ENCODE measurements at places on chromosomes 5 and 9.

DNA sequence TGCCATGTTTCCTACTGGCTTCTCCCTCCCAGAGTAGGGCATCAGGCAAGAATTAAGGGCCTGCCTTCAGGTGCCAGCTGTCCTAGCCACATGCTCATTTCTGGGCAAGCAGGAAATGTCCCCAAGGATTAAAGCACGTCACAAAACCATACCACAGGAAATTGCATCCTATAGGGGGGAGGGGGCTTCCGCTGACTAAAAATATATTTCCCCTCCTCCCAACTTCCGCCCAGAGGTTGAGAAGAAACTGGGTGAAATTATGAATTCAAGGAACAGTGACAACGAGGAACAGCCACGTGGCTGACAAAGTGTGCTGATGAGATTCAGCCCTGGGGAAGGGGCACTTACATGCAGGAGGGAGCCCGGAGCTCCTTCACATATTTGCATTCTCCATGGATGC, 4.1 kb downstream of the HBEGF start:
- peak; percentile 13 for DNase-seq

GRCh38 chr5:87825583-87825982, 412.9 kb upstream of the CCNH start:
- DNase-seq = no peak

DNA sequence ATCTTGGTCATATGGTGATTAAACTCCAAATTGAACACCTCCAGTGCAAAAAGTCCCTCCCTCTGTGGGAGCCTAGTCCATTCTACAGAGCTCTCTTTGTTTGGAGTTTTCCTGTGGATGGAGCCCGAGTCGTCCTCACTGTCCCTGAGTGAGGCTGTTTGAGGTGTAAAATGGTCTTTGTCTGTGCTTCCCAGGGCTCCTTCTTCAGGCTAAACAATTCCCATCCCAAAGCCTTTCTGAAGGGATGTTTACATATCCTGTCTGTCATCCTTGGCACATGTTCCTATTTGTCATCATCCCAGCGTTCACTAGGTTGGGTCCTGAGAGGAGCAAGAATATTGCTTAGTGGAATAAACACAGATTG, 68.9 kb downstream of the COL27A1 start:
- no peak for DNase-seq

DNA sequence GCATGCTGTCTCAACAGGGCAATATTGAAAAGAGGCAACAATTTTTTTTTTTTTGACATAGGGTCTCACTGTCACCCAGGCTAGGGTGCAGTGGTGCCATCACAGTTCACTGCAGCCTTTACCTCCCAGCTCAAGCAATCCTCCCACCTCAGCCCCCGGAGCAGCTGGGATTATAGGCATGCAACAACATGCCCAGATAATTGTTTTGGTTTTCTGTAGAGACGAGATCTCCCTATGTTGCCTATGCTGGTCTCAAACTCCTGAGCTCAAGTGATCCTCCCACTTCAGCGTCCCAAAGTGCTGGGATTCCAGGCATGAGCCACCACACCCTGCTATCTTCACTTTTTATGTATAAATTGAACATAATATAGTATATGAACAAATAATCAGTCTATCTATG, 47.6 kb downstream of the PRELID2 start:
- no peak for DNase-seq

DNA sequence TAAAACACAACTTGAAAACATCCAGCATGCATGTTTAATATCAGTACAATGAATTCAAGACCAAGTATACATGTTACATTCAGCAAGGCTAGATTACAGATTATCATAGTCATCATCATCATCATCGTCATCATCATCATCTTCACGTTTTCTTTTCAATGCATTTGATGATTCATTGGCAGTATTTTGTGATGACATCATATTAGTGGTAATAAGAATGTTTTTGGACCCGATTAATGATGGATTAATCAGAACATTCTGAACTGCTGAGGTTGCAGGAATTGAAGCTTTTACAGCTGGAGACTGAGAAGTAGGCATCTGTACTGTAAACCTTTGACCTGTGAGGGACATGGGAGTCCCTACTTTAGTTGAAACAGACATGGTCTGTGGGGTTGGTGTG, 4.5 kb downstream of the AK6 start:
- DNase-seq = no peak

GRCh38 chr9:106486685-106487084, 376.3 kb upstream of the ZNF462 start:
- DNase-seq = no peak

- DNase-seq = no peak
These were observed 6.4 kb downstream of the ENTPD8 start for GRCh38 chr9:137434498-137435380.

DNA sequence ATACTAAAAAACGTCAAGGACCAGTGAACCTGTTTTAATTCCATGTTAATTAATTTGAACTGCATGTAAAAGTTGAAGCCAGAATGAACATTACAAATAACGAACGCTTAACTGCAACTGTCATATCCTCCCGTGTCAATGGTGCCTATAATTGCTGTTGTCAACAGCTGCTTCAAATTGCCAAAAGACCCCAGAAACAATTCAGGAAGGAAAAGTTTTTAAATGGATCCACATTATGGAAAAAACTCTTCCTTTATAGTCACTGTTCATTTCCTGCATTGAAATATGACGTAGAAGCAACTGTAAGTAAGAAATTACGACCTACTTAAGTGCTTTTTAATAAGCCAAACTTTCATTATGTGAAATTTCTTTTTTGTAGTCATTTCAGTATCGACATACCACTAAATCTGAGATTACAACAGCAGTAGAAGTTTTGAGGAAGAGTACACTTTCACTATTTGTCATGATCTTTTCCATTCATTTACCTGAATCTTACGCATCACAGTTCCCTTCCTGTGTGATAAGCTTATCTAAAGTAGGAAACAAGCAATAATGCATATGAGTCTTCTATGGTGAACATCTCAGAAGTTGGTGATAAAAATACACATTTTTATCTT, 37.8 kb downstream of the MEF2C start:
- DNase-seq = no peak

DNA sequence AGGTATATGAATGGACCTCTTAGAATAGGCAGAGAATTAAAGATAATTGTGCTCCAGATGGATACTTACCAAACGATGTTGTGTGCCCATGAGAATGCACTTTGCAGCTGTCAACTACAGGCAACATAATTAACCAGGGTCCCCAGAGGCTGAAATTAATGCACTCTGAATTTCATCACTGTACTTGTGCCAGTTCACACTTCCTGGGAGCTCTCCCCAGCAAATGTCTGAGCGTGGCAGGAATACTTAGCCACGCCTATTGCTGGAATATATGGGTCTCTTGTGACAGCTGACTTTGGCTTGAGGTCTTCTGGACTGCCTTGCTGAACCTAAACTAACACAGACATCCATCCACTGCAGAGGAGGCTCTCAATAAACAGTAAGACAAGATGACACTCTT, 11.9 kb upstream of the C1QTNF2 start:
- no peak for DNase-seq

DNA sequence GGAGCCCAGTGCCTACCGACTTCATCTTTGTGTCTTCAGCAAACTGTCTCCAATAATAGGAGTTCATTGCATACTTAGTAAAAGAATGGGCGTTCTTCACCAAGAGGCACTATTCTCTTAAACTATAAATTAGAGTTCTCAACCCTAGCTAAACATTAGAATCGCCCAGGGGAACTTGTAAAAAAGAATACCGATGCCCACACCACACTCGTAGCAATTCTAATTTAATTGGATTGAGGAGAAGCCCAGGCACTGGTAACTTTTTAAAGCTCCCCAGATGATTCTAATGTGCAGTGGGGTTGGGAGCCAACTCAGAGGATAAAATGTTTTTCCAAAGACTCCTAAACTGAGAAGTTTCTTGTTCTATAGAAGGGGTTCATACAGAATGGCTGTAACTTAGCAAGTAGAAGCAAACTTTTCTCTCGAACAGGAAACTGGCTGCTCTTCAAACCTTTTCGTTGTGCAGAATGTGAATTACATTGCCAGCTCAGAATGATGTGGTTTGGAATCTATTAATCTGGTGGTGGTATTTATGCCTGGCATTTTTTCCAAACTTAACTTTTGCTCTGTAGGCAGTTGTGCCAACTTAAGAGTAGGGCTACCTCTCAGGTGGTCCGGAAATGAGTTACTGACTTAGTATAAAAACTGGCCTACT, 26.4 kb upstream of the NFIB start:
- DNase-seq = no peak

- DNase-seq = no peak
These were observed 1716.1 kb upstream of the C9orf72 start for GRCh38 chr9:29289365-29289764.

DNA sequence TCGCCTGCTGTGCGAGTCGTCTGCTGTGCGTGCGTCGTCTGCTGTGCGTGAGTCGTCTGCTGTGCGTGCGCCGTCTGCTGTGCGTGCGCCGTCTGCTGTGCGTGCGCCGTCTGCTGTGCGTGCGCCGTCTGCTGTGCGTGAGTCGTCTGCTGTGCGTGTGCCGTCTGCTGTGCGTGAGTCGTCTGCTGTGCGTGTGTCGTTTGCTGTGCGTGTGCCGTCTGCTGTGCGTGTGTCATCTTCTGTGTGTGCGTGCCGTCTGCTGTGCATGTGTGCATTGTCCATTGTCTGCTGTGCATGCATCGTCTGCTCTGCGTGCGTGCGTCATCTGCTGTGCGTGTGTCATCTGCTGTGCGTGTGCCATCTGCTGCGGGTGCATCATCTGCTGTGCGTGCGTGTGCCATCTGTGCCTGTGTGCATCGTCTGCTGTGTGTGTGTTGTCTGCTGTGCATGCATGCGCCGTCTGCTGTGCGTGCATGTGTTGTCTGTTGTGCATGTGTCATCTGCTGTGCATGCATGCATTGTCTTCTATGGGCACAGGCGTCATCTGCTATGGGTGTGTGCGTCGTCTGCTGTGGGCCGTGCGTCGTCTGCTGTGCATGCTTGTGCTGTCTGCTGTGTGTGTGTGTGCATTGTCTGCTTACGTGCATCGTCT, 68.6 kb upstream of the IRX4 start:
- DNase-seq = no peak

- no peak for DNase-seq
These were observed 58.7 kb downstream of the PRDM6 start for GRCh38 chr5:123147741-123148140.

DNA sequence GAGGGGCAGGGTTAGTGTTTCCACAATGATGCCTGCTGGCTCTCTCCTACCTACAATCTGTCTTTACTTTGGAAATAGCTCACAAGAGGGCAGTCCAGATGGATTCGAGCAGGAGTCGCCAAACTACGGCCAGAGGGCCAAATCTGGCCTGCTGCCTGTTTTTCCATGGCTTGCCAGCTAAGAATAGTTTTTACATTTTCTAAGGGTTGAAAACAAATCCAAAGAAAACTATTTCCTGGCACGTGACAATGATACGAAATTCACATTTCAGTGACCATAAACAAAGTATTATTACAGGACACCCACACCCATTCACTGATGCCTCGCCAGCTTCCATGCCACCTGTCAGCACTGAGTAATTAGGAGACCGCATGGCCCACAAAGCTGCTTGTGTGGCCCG, 162.9 kb upstream of the WWC1 start:
- DNase-seq = no peak

DNA sequence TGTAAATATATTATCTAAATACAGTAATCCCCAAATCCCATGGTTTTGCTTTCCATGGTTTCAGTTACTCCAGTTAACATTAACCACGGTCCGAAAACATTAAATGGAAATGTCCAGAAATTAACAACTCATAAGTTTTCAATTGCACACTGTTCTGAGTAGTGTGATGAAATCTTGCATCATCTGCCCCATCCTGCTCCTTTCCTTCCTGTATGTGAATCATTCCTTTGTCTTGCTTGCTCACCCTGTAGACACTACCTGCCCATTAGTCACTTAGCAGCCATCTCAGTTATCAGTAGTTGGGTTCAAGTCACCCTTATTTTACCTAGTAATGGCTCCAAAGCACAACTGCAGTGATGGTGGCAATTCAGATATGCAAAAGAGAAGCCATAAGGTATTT, 1568.5 kb upstream of the WWC1 start:
- DNase-seq = no peak

- DNase-seq = no peak
These were observed 225.6 kb downstream of the SPOCK1 start for GRCh38 chr5:137273511-137273910.

- DNase-seq = no peak
These were observed 185.6 kb downstream of the SNX18 start for GRCh38 chr5:54703133-54703532.

DNA sequence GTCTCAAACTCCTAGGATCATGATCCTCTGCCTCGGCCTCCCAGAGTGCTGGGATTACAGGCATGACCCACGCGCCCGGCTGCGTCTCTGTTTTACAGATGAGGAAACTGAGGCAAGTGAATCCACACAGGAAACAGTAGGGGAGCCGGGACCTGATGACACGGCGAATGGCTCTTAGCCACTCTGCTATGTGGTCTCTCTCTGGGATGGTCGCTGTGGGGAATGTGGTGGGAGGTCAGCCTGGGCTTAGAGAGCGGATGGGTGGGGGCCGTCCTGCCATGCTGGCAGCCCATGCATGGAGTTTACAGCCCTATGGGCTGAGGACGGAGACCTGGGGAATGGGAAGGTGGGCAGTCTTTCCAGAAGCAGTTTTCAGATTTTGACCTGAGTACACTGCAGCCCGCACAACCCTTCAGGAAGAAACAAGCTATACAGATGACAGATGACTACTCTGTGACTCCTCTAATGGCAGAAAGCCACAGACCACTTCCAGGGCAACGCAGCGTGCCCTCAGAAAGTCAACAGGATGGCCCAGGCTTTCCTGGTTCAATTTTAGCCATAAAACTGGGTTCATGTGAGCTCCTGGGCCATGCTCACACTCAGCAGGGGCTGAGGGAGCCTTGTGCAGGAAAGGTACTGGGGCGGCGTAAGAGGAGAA, 136.1 kb upstream of the RAPGEF1 start:
- no peak for DNase-seq

GRCh38 chr5:75601567-75601966, 9.7 kb upstream of the ANKDD1B start:
- no peak for DNase-seq

GRCh38 chr9:371349-371748, 156.7 kb downstream of the DOCK8 start:
- no peak for DNase-seq

DNA sequence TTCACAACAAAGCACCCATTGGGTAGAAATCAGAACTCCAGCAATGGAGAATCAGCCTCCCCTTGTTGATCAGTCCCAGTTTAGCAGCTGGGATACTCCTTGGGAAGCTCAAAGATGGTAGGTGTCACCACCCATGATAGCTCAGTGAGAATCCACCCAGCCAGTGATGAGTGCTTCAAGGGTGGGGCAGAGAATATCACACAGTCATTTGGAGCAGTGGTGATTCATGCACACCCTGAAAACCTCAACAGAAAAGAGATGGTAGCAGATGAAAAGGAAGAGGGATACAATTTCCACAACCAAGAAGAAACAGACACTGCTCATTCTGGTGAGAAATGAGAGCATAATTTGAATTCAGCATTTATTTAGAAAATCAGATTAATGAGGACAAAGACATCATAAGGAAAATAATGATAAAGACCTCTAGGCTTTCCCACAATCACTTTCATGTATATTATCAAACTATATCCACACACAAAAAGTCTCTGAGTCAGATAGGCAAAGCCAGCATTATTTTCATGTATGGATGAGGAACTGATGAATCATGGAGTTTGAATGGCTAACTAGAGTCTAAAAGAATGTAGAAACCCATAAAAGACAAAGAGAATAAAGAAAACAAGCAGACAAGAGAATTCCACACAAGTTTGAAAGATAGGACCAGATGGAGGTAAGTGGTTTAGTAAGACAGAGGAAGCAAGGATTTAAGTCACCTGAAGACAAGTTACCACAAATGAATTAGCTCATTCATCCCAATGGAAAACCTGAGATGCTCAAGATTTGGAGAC, 82.9 kb downstream of the FEM1C start:
- no peak for DNase-seq

- no peak for DNase-seq
These were observed 249.9 kb downstream of the FSTL4 start for GRCh38 chr5:133362438-133362837.

Measured in activated naive CD4-positive, alpha-beta T cell treated with Interleukin-2 at 50 U/mL for 16 hours (primary cell).